ENCODE measurements at places on chromosomes 3 and 15.

GRCh38 chr3:168096210-168096652 lies 507 bp upstream of the GOLIM4 start:
- no peak for DNase-seq

GRCh38 chr3:72380711-72381493 lies 467.3 kb downstream of the SHQ1 start:
- no peak for DNase-seq

DNA sequence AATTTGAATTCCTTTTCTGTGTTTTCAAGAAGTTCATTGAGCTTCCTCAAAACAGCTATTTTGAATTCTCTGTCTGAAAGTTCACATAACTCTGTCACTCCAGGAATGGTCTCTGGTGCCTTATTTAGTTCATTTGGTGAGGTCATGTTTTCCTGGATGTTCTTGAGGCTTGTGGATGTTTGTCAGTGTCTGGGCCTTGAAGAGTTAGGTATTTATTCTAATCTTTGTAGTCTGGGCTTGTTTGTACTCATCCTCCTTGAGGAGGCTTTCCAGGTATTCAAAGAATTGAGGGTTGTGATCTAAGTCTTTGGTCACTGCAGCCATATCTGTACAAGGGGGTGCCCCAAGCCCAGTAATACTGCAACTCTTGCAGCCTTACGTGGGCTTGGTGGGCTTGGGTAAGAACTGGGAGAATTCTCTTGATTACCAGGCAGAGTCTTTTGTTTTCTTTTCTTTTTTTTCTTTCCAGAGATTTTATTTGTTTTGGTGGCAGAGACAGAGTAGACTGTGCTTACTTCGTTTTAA lies 19.3 kb upstream of the CCNDBP1 start:
- no peak for DNase-seq

GRCh38 chr3:185796431-185797107 lies 28.3 kb downstream of the IGF2BP2 start:
- DNase-seq = no peak

- peak; percentile 20 for DNase-seq
Observed at GRCh38 chr3:52052831-52053306, 3.5 kb downstream of the DUSP7 start.

- no peak for DNase-seq
Observed at GRCh38 chr15:33963831-33964664, 4.2 kb upstream of the CHRM5 start.

GRCh38 chr3:107994956-107995715 lies 95.7 kb downstream of the CD47 start:
- DNase-seq = no peak

- no peak for DNase-seq
Observed at GRCh38 chr3:80040067-80040466, 272.3 kb upstream of the ROBO1 start.

DNA sequence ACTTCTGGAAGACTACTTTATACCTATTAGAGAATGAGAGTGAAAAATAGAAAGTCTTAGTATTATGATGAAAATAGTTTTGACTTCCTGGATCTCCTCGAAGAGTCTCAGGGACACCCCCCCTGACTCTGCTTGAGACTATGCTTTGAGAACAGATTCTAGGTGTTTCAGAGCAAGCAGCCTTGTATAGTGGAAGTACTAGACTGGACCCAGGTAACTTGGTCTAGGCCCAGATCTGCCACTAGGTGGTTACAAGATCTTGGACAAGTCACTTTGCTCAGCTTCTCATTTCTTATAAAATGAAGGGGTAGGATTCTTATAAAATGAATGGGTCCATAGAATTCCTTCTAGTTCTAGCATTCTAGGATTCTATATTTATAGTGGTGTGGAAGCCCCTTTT lies 9.1 kb downstream of the ABHD5 start:
- no peak for DNase-seq

DNA sequence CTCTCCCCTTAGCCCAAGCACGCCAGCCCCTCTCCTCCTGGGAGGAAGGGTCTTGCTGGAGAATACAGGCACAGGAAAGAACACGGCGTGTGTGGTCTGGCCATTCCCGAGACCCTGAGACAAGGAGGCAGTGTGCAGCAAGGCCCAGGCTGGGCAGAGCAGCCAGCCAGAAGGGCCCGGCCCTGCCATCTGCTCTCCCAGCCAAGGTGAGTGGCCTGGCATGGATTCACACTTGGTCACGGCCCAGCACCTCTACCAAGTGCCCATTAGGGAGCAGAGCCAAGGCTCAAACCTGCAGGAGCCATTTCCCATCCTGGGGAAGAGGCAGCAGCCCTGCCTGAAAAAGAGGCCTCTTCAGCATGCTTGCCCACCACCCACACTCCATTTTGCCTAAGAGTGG lies 28.6 kb downstream of the MEGF11 start:
- DNase-seq = no peak

GRCh38 chr3:25338158-25338725 lies 89.8 kb upstream of the RARB start:
- no peak for DNase-seq

GRCh38 chr3:141881702-141882101 lies 5.3 kb downstream of the ATP1B3 start:
- DNase-seq = peak; percentile 16

DNA sequence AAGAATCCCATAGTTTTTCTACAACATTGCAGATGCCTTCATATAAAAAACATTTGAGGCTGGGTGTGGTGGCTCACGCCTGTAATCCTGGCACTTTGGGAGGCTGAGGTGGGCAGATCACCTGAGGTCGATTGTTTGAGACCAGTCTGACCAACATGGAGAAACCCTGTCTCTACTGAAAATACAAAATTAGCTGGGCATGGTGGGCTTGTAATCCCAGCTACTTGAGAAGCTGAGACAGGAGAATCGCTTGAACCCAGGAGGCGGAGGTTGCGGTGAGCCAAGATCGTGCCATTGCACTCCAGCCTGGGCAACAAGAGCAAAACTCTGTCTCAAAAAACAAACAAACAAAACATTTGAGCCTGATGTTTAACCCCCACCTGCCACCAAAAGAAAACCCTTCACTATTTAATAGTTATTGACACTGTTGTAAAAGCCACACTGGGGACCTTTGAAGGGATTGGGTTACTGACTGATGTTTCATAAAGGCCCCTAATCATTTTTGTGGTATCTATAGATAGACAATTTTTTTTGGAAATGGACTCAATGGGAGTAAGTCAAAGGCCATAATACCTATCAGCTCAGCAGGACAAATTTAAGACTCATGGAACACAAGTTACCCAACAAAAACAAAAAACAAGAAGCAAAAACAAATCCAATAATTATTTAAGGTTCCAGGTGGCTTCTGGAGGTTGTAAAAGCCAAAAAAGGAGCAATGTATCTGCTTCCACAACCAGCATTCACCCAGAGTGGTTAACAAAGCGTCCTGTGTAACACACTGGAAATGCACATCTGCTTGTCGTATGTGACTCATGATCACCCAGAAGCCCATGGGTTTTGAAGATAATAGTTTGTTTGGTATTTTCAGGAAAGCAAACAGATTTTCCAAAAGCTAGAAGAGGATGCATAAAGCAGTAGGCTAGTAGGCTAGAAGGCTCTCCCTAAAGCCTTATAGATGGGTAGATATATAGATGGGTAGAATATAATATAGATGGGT lies 41.2 kb downstream of the CDCP1 start:
- no peak for DNase-seq

- no peak for DNase-seq
Observed at GRCh38 chr3:165638034-165638433, 199.2 kb downstream of the BCHE start.

GRCh38 chr3:127762787-127763105 lies 59.6 kb downstream of the MGLL start:
- no peak for DNase-seq

- no peak for DNase-seq
Observed at GRCh38 chr3:134918441-134918840, 123.4 kb downstream of the EPHB1 start.

- DNase-seq = no peak
Observed at GRCh38 chr3:157132341-157132740, 27.6 kb downstream of the CCNL1 start.

DNA sequence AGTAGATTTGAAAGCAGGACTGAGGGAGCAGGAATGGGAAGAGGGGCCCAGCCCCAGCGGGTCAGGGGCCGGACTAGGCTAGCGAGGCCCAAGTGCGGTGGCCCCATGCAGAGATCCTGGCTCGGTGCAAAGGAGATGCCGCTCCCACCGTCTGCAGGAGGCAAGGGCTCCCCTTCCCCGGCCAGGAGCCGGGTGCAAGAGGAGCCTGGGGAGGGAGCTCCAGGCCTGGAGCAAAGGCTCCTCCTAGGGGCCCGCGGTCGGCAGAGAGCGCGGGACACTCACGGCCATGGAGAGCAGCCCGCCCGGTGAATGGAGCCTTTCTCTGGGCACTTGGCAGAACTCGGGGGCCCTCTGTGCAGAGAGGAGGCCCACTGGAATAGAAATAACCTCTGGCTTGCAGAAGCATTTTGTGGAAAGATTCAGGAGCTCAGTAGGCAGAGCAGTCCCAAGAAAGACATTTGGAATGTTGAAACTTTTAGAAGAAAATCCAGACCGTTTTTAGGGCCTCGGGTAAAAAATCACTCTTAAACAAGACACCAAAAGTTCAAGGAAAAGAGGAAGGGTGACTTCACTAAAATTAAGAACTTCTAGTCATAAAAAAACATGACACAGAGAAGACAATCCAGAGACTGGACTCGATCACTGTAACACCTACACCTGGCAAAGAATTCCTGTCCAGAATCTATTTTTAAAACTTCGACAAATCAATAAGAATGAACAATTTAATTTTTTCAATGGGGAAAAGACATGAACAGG lies 43.0 kb upstream of the USP3 start:
- no peak for DNase-seq

GRCh38 chr15:69909719-69910444 lies 187.8 kb downstream of the TLE3 start:
- DNase-seq = no peak

- DNase-seq = no peak
Observed at GRCh38 chr3:53536282-53536681, 41.9 kb downstream of the CACNA1D start.

- peak; percentile 75 for DNase-seq
Observed at GRCh38 chr3:138834596-138835396, at the start of gene PIK3CB. Gene PIK3CB, minus strand, starts transcription at chr3:138834928. Its CDS starts 75,585 bp downstream, at chr3:138759343.

DNA sequence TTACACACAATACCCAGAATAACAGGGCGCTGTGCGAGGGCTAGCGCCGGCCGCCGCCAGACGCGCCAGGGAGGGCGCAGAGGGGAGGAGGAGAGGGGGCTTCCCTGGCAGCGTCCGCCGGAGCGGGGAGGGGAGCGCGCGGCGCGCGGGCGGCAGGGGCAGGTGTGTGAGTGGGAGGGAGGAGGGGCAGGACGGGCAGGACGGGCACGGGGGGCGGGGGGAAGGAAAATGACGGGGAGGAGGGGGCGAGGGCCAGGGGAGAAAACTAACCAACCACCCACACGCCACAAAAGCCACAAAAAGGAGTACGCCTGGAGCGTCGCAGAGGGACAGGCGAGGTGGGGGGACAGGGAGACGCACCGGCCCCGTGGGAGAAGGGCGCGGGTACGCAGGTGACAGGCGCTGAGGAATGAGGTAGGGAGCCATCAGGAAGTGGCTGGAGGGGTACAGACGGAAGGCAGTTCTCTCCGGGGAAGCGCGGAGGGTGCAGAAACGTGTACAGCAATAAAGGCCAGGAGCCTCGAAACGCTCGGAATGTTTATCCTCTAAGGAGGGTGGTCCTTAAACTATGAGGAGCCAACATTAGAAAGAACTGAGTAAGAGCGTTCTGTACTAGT lies 610 bp upstream of the SATB1 start:
- peak; percentile 64 for DNase-seq

Data from T-helper 1 cell (primary cell).